ENCODE measurements at places on chromosomes 5 and 9.

DNA sequence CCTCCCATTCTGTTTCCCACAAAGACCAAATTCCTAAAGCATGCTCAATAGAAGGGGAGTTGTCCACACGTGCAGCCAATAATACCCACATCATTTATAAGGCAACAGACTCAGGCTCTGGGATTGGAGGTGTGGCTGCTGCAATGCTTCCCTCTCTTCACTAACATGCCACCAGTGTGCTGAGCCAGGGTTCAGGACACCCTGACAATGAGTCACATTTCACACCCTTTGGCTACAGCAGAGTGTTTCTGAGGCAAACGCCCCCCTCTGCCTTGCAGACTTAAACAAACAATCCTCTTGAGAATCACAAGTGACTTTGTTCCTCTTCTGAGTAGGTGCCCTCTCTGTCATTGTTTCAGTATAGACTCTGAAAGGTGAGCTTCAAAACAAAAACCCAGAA lies 189.3 kb upstream of the TLE4 start:
- no peak for DNase-seq

DNA sequence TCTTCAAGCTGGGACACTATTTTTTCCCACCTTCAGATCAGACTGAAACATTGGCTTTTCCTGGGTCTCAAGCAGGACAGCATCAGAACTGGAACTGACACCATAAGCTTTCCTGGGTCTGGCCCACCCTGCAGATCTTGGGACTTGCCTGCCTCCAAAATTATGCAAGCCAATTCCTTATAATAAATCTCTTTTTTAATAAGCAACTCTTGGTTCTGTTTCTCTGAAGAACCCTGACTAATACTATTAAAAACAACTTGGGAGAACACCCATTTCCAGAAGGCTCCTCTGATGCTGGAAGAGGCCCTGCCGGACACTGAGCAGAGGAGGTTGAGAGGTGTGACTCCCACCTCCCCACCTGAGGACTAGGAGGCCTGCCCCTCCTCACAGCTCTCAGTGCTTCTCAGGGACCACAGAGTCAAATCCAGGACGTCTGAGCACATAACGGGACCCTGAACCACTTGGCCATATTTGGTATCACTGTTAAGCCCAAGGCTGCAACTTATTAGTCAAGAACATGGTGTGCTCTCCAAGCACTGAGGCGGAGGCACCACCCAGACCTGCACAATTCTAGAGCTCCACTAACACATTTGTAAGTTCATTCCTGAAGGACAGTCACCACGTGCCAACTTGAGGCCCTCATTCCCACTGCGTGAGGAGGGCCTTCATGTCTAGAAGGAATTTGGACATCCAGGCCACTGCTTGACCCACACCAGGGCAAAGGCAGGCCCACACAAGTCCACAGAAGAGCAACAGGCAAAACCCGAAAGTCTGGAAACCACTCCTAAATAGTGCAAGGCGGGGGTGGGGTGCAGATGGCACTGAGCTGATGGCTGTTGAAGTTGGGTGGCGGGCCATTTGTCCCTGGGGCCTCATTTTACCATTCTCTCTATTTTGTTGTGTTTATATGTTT lies 9.5 kb downstream of the SHC3 start:
- no peak for DNase-seq

GRCh38 chr5:82862261-82862660 lies 214.9 kb downstream of the TMEM167A start:
- no peak for DNase-seq

GRCh38 chr9:28342815-28343338 lies 769.6 kb upstream of the C9orf72 start:
- DNase-seq = no peak

DNA sequence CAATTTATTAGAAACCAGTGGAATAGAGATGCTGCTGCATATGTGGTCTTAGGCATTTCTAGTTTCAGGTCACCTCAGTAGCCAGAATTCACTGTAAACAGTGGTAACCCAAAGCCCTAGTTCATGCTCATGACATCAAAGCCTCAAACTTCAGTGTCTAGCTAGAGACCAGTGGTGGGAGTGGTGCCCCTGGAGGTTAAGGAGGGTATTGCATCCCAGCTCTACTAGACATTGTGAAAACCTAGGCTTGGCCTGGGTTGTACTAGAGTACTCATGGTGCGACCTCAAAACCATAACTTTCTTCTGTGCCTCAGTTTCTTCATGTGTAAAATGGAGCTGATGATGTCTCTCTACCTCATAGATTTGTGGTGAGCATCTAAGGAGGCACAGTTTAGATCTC lies 18.8 kb downstream of the COL5A1 start:
- no peak for DNase-seq

GRCh38 chr5:115583474-115583873 lies 18.8 kb downstream of the TICAM2 start:
- no peak for DNase-seq

DNA sequence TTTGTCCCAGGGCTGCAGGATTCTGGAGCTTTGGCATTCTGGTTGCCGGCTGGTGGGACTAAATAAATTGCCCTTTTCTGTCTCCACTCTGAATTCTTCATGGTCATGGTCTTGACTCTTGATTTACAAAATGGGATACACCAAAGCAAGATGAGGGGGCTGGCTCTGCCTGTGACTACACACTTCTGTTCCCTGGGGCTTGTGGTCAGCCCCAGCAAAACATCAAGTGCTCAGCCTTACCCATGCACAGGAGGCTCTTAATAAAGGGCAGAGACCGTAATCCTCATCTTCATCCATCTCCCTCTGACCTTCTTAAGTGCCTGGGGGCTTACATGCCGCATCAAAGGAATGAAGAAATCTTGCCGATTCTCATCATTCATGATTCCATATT lies 198.0 kb downstream of the GNA14 start:
- no peak for DNase-seq

GRCh38 chr5:39451276-39451941 lies 26.6 kb upstream of the DAB2 start:
- no peak for DNase-seq

DNA sequence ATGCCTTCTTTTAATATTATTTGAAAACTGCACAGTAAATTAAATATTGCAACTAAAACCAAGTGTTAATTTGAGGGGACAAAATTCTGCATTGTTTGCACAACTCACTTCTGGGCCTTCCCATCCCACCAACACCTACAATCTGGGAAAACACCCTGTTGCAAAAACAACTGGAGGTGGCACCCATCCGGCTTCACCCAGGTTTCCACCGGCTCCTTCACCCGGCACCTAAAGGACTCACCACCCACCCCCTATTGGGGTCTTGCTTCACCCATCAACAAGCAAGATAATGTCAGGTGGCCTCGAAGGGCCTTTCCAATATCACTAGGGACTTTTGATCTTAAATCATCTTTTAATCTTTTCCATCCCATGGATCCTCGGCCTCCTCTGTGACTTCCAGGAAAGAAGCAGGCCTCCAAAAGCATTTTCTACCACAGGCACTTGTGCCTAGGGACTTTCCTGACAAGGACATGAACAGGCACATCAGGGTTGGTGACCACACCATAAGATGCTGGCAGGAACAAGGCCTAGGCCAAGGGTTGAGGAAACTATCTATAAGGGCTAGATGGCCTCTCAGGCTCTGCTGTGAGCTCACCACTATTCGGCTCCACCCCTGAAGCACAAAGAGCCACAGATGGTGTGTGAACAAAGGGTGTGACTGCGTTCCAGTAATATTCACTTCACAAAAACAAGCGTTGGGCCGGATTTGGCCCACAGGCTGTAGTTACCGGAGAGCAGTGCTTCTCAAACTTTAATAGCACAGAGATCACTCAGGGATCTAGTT lies 205.1 kb downstream of the AUH start:
- DNase-seq = no peak

GRCh38 chr5:69492923-69493395 lies 369 bp downstream of the OCLN start:
- DNase-seq = peak; percentile 4

DNA sequence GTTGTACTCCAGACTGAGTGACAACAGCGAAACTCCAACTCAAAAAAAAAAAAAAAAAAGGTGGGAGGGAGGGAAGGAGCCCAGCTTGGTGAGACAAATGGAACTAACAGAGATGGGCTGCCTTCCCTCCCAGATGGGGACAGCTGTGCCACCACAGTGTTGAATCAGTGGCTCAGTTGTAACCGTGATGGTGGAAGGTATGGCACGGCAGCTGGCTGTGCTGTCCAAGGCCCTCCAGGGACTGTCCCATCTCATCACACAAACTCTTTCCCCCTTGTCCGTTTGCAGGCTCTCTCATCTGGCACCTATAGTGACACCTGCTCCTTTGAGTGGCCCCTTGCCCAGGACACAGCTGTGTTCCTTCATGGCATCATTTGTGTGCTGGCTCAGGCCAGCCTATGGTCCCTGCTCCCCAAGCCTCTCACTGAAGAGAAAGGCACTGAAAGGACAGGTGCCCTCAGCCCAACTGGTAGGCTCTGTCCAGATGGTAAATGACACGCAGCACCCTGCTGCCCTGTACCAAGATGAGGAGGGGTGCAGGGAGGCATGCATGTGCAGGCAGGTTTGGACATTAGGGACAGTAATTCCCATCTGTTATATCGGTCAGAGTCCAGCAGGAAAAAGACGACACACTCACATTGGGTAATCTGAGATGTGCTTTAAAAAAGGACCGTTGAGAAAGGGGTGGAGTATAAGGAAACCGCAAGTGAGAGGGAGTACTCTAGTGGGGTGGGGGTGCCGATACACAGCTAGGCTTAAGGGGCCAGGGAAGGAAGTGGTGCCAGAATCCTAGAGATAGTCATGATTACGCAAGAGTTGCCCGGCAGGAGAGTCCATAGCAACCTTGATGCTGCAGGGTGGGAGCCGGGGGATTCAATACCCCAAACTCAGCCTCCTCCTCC lies 4.3 kb downstream of the SMIM33 start:
- no peak for DNase-seq

DNA sequence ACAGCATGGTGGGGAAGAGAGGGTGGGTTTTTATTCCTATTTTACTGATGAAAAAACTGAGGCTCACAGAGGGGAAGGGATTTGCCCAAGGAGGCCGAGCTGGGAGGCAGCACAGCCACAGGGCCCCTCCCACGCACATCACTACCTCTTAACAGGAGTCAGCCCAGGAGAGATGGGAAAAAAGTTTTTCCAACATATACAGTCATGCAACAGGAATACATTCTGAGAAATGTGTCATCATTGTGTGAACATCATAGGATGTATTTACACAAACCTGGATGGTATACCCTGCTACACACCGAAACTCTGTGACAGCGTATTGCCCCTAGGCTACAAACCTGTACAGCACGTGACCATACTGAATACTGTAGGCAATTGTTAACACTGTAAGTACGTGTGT lies 11.6 kb downstream of the TRAF1 start:
- DNase-seq = no peak

DNA sequence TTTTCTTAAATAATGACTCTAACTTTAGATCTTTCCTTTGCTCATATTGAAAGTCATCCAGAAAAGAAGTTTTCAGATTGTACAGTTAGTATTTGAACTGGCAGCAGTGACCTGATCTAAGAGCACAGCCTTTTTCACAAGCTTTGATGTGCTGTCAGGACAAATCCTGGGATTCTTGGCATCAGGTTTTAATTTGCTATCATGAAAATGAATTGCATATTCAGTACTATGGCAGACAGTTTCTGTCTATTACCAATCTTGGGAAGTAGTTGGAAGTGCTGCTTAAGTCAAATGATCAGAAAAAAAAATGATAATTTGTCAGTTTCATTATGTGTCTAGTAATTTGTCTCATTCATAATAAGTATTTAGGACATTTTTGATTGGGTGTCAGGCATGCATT lies 925.6 kb upstream of the ARRDC3 start:
- DNase-seq = no peak

- DNase-seq = no peak
These were observed 187.1 kb upstream of the IER5L start for GRCh38 chr9:129365196-129365595.

GRCh38 chr5:1538741-1539392 lies 15.1 kb upstream of the LPCAT1 start:
- DNase-seq = no peak

DNA sequence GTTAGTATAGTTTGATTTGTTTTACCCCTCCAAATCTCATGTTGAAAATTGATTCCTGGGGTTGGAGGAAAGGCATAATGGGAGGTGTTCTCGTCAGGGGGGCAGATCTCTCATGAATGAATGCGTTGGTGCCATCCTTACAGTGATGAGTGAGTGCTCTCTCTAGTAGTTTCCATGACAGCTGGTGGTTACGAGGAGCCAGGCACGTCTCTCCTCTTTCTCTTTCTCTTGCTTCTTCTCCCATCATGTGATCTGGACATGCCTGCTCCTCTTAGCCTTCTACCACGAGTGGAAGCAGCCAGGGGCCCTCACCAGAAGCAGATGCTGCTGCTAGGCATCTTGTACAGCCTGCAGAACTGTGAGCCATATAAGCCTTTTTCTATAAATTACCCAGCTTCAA lies 454.1 kb downstream of the EFNA5 start:
- DNase-seq = no peak

GRCh38 chr5:54403885-54404416 lies 51.5 kb upstream of the HSPB3 start:
- no peak for DNase-seq

DNA sequence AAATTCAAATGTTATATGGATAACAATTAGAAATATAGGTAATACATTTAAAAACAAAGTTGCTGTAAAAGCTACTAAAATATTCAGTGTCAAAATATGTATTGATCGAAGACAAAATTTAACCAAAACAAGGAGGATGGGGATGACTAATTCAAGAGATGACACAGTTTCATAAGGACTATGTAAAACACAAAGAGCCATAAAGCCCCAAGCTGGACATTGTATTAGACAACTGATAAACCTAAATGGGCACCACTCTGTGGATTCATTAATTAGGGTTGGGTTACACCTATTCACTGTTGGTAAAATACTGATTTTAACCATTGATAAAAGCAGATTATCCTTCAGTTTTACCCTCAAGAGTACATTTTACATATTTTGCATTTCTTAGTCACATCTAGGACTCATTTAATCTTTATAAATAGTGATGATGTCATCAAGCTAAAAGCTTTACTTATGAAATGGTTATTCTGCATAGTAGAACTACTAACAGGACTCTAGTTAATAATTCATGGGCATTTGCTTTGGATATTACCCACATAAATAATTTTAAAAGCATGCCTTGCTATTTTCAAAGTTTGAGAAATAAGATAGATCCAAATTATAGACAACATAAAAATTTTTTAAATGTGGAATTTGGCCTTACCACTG lies 13.7 kb downstream of the TUT7 start:
- DNase-seq = no peak

GRCh38 chr5:73488806-73489205 lies 9.4 kb upstream of the BTF3 start:
- no peak for DNase-seq

DNA sequence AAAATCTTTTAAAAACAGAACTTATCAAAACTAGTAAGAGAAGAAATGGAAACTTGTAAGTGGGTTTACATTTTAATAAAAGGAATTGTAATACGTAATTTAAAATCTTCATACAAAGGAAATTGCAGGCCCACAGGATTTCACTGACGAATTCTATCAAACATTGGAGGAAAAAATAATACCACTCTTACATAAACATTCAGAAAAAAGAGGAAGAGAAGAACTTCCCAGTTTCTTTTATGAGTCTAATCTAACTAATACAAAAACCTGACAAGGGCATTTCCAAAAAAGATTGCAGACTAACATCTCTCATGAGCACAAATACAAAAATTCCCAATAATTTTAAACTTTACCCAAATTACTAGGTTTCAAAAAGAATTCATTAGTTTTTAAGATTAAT lies 149.0 kb downstream of the RANBP17 start:
- no peak for DNase-seq

- DNase-seq = no peak
These were observed 121.8 kb downstream of the C5orf15 start for GRCh38 chr5:133846478-133847226.

GRCh38 chr5:61449804-61450492 lies 117.9 kb downstream of the ZSWIM6 start:
- DNase-seq = no peak

- DNase-seq = no peak
These were observed 42.1 kb upstream of the EEIG1 start for GRCh38 chr9:128022886-128023285.
